ENCODE measurements at places on chromosomes 16 and 17.

GRCh38 chr17:59627770-59628171 is 8.1 kb downstream of the CLTC start:
- no peak for DNase-seq

DNA sequence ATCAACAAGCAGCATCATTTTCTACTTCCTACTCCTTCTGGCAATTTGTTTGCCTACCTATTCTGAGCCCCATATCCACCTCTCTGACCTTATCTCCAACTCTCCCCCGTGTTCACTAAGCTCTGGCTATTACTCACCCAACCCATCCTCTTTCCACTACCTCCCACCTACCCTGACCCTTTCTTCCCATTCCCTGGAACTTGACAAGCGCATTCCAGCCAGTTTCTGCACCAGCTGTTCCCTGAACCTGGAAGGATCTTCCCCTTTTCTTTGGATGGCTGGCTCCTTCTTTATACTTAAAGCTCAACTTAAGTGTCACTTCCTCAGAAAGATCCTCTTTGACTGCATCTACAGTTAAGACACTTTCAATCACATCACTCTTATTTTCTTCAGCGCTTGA is 2.2 kb downstream of the DCUN1D3 start:
- no peak for DNase-seq

DNA sequence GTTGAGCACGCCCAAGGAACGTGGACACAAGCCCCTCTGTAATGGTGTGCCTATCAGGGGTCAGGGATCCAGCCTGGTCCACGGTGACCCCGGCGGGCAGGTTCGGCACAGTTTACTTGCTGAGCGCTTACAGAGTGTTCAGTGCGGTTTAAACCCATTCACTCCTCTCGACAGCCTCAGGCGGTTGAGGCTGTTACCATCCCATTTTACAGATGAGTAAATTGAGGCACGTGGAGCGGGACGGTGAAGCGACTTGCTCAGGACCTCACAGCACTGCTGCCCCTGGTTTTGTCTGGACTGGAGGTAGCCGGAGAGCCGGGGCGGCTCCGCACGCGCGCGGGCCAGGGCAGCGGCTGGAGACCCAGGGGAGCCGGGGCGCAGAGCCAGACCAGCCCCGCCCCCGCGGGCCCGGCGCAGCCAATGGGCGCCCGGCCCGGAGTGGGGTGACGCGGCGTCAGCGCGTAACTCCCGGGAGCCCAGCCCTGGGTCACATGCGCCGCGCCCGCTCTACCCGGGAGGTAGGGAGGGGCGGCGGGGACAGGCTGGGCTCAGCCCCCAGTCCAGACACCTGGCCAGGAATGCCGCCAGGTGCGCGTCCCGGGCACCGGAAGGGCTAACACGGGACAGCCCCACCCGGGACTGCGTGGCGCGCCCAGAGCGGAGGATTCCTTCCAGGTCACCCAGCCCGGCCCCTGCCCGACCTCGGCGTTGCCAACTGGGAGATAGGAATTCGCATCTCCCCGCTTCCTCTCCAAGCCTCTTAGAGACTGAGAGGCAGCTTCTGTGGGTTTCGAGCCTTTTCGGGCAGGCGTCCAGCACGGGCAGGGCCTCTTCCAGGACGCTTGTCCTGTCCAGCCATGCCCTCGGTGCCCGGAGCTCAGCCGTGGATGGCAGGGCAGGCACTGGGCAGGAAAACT is 3.3 kb upstream of the SREBF1 start:
- peak; percentile 86 for DNase-seq

DNA sequence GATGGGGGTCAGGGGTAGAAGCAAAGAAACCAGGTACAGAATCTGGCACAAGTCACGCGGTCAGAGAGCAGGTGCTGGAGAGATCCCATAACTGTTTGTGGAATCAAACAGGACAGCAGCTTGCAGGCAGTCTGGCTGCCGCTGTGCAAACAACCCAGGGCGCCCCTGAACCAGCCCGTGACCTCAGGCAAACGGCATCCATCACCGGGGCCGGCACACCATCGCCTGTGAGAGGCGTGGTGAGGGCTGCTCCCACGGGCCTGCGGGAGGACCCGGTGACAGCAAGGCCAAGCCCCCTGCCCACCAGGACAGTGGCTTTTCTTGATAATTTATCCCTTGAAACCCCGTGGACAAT is 47.9 kb downstream of the CBFA2T3 start:
- DNase-seq: no peak
